ENCODE measurements at places on chromosomes 4 and X.

GRCh38 chr4:102616636-102617035, 115.5 kb downstream of the NFKB1 start:
- DNase-seq, result no peak

GRCh38 chrX:88425739-88426138, 321.3 kb upstream of the CPXCR1 start:
- DNase-seq, result no peak

- DNase-seq, result no peak
These were observed 22.7 kb upstream of the TMPRSS11F start for GRCh38 chr4:68152411-68152810.

DNA sequence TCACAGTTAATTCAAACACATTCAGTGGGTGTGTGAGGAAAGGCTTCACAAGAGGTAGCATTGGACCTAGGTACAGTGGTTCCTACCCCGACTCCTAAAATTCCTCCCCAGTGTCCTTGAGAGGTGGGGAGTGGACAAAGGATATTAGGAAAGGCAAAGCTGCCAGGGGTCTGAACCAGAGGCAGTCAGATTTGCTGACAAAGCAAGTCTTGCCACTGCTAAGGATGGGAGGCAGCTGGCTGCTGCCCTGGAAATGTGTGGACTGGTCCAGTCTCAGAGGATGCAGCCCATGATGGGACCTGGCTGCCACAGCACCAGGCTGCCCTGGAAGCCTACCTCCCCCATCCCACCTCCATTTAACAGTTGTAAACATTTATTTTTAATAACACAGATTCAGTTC, 4.1 kb upstream of the PHF8 start:
- no peak for DNase-seq
